IMR-90 (cell line): ENCODE measurements at places on chromosomes 1 and 21. TPM values are rescaled to one million over a fixed set of nuclear protein-coding genes. Genes with fewer than 3 reads are reported as not detected.

ACKR1 gene
- total RNA-seq: not detected in 2 replicates

GRCh38 chr1:212354464-212354863, 60.2 kb downstream of the PACC1 start:
- DNase-seq: no peak

RUNX3 gene
- not detected in 2 replicates for total RNA-seq

GRCh38 chr1:163650624-163651023, 328.9 kb downstream of the NUF2 start:
- DNase-seq: no peak

- peak; percentile 67 for DNase-seq
Observed at GRCh38 chr1:27341525-27342252, at the start of gene SYTL1. Gene SYTL1, plus strand, starts transcription at chr1:27342022. Its CDS starts 3,313 bp downstream, at chr1:27345335.

DNA sequence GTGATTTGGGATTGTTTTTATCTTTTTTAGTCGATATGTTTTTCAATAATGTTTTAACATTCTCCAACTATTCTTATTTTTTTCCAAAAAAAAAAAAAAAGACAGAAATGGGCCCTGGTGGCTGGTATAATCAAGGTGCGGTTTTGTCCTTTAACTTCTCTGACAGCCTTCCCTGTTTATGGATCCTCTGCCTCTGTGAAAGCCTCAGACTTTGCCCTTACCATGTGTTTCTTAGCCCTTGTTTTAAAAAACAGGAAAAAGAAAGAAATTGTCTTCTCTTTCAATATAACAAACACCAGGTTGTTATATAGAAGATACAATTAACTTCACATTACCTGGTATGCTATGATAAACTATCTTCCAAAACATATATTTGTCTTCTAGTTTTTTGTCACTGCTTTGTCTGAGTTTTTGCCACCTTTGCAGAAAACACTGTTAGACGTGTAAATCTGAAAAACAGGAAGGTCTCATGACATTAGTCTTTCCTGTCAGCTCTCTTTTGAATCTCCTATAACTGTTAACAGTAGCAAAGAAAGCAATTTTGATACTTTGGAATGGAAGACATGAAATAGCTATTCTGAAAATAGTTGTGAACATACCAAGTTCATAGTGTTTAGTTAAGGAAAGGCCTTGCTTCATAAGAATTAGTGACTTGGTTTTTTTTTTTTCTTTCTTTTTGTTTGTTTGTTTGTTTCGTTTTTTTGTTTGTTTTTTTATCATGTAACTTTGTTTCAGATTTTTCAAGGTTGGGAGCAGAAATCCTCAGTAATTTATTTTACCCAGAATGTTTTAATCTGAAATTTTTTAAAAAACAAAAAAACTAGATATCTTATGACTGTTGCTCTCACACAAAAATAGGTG, 31.7 kb upstream of the CACYBP start:
- DNase-seq: no peak

GRCh38 chr1:66521721-66522365, 12.1 kb upstream of the SGIP1 start:
- DNase-seq: peak; percentile 95

DNA sequence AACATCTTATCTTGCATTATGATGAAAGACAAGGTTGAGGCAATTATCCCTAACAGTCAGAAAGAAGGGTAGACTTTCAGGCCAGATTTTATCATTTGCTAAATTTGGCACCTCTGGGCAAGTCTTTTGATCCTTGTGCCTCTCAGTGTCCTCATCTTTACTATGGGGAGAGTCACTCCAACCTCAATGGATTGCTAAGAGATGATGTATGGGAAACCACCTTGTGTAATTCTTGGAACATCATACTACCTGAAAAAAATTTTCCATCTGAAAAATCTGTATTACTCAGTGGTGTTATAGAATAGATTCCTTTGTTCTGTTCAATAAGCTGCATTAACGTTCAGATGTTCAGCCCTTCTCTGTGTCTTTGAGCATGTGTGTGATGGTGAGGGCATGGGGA, 230.7 kb downstream of the TGFB2 start:
- DNase-seq: no peak

DNA sequence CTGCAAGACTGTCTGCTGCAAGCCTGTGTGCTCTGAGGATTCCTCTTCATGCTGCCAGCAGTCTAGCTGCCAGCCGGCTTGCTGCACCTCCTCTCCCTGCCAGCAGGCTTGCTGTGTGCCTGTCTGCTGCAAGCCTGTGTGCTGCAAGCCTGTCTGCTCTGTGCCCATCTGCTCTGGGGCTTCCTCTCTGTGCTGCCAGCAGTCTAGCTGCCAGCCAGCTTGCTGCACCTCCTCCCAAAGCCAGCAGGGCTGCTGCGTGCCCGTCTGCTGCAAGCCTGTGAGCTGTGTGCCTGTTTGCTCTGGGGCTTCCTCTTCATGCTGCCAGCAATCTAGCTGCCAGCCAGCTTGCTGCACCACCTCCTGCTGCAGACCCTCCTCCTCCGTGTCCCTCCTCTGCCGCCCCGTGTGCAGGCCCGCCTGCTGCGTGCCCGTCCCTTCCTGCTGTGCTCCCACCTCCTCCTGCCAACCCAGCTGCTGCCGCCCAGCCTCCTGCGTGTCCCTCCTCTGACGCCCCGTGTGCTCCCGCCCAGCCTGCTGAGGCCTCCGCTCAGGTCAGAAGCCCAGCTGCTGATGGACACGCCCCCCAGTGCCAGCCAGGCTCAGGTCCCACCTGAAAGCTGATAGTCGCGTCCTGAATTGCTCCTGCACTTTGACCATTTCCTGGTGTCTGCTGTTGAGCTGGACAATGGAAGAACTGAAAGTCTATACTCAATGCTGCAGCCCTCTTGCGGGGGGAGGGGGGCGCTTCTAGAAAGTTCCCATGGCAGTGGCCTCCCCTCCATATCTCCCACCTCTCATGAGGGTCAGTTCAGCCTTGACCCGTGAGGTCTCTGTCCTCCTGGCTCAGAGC, 1.2 kb downstream of the KRTAP10-4 start:
- no peak for DNase-seq

DNA sequence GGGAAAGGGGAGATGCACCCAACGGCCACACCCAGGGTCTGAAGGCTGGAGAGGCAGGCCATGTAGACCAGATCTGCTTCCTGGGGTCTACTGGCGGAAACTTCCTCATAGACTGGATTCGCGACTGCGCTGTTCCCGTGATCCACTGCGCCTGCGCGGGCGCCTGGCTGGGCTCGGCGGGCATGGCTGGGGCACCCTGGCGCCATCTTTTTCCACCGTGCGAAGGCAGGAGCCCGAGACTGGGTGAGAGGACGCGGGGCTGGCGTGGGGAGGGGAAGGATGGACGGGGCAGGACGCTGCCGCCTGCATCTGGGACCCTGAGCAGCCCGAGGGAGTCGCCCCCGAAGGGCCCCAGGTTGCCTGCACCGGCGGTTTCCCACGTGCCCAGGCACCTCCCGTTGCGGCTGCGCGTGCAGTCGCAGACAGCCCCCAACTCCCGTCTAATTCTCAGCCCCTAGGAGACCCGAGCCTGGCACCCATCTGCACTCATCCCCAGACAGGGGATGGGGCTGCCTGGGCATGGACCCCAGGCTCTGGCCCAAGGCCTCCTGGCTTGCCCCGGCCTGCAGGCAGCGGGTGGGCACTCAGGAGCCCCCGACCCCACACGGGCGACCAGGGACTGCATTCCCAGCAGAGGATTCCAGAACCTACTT, 12.4 kb upstream of the FAM3B start:
- DNase-seq: no peak

SHISA4 gene
- total RNA-seq: 10.0 and 11.1 TPM in 2 replicates

GRCh38 chr1:91584309-91584708, 83.7 kb downstream of the CDC7 start:
- no peak for DNase-seq

DNA sequence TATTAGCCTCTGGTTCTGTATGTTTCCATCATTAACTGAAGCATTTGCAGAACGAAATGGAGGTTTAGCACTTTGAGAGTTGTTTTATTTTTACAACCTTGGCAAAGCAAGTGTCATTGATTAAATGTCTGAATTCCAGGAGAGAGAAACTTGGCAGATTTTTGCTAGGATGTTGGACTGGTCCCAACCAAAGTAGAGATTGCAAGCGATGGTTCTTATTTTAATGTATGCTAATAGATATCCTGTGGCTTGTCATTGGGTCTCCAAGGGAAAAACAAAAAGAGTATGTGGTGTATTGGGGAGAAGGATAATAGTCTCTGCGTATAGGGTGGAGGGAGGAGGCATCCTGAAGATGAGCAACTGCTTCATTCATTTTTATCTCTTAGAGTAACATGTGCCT, 457.2 kb upstream of the RUNX1 start:
- no peak for DNase-seq

- peak; percentile 79 for DNase-seq
Observed at GRCh38 chr1:222798116-222798515, 16.7 kb upstream of the DISP1 start.

- peak; percentile 80 for DNase-seq
Observed at GRCh38 chr1:178451529-178451928, 45.2 kb downstream of the CLEC20A start.

MARK1 gene
- total RNA-seq: not detected in 2 replicates

GPR3 gene
- total RNA-seq: 0.72 and 0.83 TPM in 2 replicates

CPTP gene
- 2.7 and 3.1 TPM in 2 replicates for total RNA-seq

COL16A1 gene
- 28.6 and 34.2 TPM in 2 replicates for total RNA-seq

DNA sequence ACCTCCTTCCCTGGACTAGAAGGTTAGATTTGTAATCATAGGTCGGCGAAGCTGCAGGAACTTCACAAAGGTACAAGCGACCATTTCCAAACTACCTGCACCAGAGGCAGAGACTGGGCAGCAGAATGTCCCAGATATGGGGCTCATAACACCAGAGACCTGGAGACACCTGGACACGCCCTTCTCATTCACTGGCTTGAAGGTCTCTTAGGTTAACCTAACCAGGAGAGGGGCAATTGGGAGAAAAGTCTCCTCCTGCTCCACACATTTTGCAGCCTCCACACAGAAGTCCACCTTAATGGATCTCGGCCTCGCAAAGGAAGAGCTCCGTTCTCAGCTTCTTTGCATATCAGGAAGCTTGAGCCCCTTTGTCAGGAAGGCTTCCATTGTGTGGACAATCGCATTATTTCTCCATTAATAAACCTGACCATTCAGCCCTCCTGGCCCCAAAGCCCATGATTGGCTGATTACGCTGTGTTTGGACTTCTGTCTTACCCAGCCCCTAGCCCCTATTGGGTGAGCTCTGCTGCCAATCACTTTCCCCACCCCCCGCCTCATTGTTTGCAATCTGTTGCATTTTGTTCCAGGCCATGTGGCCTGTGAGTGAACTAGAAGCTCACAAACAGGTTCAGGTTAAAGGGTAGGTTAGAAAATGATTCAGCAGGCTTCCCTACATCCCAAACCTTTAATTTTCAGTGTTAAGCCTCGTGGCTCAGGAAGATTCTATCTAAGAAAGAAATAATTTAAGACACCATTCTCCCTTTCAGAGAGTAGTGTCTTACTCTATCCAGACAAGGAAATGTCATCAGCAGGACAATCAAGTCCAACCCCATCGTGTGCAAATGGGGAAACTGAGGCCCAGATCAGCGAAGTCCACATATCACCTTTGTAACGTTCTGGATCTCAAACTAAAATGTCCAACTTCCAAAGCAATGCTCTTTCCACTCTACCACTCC, 2.8 kb downstream of the MYCL start:
- DNase-seq: peak; percentile 64

TEDDM1 gene
- not detected in 2 replicates for total RNA-seq

IGSF8 gene
- total RNA-seq: 7.5 and 8.8 TPM in 2 replicates

- DNase-seq: no peak
Observed at GRCh38 chr1:109137958-109138357, 24.0 kb downstream of the ELAPOR1 start.

TGFB2 gene
- 3.8 and 5.3 TPM in 2 replicates for total RNA-seq

- DNase-seq: peak; percentile 60
Observed at GRCh38 chr1:68128157-68128556, 77.7 kb upstream of the DIRAS3 start.

LENEP gene
- total RNA-seq: not detected in 2 replicates

DNA sequence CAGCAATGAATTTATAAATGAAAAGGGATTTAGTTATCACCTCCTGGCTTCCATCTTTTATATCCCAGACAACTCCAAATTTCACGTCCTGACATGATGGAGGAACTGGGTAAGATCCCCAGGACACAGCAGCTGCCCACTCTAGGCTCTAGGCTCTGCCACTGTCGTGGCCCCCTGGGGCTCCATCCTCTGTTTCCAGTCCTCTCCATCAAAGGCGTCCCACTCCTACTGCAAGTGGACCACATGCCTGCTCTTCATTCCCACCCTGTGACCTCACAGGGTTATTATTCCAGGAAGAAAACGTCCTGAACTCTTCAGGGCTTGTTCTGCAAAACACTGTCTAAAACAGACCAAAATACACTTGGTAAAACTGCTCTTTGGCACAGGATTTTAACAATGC, 11.9 kb downstream of the URB1 start:
- DNase-seq: no peak

DNA sequence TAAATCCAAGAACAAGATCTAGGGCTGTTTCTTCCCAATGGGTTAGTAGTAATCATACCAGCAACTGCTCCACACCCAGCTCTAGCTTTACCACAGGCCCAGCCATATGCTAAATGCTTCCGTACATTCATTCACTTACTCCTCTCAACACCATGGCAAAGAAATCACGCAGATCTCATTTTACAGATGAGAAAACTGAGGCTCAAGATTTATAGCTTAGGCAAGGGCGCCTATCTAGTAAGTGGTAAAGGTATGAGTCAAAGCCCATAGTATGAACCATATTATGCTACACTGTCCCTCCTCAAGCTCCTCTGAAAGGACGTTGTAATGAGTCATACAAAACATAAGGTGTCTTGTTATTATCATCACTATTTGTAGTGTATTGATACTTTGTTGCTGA, 82.2 kb downstream of the NIBAN1 start:
- DNase-seq: peak; percentile 27
